Bronchial epithelial cell (primary cell): ENCODE measurements at places on chromosomes 6 and 20.

- peak; percentile 60 for DNase-seq
These were observed 155.7 kb upstream of the JARID2 start for GRCh38 chr6:15090145-15090579.

DNA sequence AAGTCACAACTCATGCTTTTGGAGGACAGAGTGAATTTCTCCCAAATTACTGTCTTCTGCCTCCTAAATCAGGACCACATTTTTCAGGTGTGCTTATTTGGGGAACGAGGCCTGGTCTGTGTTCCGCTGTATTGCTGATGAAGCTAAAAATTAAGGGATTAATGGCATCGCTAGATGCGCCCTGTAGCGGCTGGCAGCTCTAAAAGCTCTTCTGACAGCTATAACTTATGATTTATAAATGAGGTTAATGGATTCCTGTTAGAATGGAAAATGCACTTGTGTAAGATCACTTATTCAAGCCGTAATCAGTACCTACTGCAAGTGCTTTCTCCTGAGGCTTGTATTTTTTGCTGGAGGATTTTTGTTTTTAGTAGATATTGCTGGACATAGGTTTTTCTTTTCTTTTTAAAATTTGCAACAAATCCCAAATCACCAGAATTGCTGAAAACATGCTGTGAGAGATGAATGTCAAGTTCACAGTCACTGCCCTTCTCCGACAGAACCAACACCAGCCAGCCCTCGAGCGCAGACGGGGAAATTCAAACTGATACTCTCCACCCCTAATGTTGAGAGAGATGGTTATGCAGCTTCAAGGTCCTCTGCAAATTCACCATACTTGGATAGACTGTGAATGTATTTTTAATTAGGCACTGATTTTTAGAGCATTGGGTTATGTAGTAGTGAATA, 49.1 kb downstream of the AKAP12 start:
- DNase-seq = no peak

DNA sequence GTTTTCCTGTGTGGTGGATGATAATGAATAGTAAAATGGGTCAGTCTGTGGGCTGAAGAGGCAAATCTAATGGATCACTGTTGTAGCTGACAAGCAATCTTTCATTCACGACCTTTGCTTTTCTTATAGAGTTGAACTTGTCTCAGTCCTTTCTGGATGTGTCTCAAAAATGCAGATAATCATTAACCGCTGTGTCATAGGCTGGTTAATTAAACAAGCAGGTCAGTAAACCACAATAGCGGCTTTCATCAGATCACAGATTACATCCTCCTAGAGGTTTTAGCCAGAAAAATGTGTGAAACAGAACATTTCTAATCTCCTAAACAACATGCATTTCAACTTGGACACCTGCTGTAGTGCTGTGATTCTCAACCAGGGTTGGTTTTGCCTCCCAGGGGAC, 2.5 kb upstream of the METTL24 start:
- no peak for DNase-seq

GRCh38 chr6:12806796-12807195, 90.2 kb downstream of the PHACTR1 start:
- no peak for DNase-seq

- no peak for DNase-seq
These were observed 88.0 kb upstream of the TULP1 start for GRCh38 chr6:35600659-35601125.

- no peak for DNase-seq
These were observed 20.8 kb upstream of the EMILIN3 start for GRCh38 chr20:41387444-41387851.

- no peak for DNase-seq
These were observed 99.2 kb upstream of the SYNDIG1 start for GRCh38 chr20:24370249-24370648.

- no peak for DNase-seq
These were observed 2.5 kb downstream of the RREB1 start for GRCh38 chr6:7110092-7110792.

GRCh38 chr6:89941031-89941762, 46.9 kb downstream of the GJA10 start:
- DNase-seq = no peak

DNA sequence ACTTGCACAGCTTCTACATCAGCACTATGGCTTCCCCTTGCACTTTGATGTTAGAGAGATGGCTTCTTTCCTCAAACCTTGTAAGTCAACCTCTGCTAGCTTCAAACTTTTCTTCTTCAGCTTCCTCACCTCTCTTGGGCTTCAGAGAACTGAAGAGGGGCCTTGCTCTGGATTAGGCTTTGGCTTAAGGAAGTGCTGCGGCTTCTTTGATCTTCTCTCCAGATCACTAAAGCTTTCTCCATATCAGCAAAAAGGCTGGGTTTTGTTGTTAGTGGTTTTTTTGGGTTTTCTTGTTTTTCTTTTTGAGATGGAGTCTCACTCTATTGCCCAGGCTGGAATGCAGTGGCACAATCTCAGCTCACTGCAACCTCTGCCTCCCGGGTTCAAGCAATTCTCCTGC, 24.0 kb downstream of the CDK5RAP1 start:
- DNase-seq = no peak

- no peak for DNase-seq
These were observed 97.1 kb upstream of the TOP1 start for GRCh38 chr20:40931410-40932044.

DNA sequence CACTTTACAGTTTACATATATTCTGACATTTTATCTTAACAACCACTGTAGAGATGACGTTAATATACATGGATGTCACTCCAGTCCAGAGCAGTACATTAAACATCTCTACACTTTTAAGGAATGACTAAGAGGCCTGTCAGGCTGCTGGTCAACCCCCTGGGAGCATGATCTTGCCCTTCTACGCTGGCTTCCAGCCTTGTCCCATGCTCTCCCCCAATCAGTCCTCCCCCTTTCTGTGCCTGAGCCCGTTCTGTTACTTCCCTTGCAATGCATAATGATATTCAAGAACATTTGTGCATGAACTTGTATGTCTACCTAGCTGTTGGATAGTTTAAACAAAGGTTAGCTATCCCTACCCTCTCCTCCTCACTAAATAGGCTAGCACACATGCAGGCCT, 40.5 kb upstream of the PLCB4 start:
- DNase-seq = no peak

- DNase-seq = no peak
These were observed at the start of gene MAPK13 for GRCh38 chr6:36129941-36130666. TSS of gene MAPK13 (plus strand) at chr6:36130513. CDS start at chr6:36130583, 70 bp downstream.

DNA sequence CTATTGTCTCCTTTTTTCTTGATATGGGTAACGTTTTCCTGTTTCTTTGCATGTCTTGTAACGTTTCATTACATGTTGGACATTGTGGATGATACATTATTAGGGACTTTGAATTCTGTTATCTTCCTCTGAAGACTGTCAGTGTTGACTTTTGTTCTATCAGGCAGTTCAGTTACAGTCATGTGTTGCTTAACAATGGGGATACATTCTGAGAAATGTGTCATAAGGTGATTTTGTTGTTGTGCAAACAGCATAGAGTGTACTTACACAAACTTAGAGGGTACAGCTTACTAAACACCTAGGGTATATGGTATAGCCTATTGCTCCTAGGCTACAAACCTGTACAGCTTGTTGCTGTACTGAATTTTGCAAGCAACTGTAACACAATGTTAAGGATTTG, 64.7 kb downstream of the AK9 start:
- peak; percentile 58 for DNase-seq

DNA sequence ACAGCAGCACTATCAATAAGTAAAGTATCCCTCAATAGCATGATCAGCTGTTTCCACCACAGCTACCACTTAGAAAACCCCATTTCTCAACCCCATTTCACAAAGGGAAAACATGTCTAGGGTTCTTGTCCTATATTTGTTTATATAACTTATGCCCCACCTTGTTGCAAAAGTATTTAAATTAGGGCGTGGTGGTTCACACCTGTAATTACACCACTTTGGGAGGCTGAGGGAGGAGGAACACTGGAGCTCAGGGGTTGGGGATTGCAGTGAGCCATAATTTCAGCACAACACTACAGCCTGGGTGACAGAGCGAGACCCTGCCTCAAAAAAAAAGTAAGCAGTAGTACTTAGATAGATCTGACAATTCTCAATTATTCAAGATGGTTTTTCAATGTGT, 3.7 kb downstream of the MRPL14 start:
- no peak for DNase-seq

GRCh38 chr20:25063546-25063945, 5.6 kb upstream of the ACSS1 start:
- no peak for DNase-seq

DNA sequence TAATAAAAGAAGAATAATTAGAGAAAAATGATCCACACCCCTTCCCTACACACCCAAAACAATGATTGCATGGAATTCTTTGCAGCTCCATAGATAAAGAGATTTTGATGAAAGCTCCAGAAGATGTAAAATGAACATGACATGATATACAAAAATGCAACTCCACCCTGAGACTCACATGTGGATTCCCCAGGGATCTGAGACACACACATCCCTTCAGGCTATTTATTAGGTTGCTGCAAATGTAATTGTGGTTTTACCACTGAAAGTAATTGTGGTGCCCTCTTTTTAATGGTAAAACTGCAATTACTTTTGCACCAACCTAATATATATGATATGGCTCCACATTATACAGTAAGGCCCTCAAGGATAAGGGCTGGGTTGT, 40.4 kb upstream of the TBC1D7 start:
- peak; percentile 61 for DNase-seq

DNA sequence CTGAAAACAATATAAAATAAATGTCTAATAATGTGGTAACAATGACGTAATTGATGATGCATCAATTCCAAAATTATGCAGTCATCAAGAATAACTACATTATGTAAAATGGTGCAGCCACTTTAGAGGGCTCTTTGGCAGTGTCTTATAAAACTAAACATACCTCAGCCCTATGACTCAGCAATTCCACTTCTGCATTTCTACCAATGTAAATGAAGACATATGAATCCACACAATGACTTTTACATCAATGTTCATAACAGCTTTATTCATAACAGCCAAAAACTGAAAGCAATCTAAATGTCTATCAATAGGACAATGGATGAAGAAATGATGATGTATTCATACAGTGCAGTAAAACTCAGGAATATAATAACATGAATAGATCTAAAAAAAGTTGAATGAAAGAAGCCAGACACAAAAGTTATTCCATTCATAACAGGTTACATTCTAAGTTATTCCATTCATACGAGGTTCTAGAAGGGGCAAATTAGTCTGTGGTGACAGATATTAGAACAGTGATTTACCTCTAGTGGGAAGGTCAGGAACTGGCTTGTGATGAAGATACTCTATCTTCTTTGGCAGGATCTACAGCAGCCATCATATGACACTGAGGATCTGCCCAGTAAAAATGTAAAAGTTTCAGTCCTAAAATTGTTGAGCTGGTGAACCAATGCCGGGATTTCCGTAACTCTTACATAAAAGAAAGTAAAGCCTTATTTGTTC, 396.1 kb downstream of the PLCB1 start:
- peak; percentile 44 for DNase-seq
